Frontal cortex (tissue), 4 donors: ENCODE measurements at places on chromosomes 11 and 22.

DNA sequence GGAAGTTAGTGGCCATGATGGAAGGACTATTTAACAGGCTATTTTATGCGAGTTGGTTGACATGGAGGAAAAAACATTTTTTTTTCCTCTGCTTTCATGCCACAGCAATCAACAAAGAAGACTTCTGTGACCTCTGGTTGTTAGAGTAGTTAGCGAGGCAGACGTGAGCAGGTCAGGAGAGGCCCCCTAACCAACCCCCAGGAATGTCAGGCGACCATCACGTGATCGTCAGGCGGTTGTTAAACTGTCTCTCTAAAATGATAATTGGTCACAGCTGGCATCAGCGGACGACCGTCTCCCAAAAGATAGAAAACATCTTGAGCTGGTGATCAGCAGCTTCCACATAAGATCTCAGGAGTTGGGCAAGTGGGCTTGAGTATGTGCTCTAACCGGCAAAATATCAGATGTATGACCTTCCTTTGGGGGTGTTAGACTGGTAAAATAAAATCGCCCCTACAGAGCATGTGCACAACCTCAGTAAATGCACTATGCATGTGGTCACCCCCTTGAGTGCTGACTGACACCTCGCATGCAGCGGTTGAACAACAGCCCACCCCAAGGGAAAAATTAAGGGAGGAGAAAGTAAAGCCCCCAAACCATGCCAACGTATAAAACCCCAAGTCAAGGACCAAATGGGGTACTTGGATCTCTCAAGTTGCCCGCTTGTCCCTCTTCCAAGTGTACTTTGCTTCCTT, 20.9 kb upstream of the NARS2 start:
- DNase-seq = no peak

DNA sequence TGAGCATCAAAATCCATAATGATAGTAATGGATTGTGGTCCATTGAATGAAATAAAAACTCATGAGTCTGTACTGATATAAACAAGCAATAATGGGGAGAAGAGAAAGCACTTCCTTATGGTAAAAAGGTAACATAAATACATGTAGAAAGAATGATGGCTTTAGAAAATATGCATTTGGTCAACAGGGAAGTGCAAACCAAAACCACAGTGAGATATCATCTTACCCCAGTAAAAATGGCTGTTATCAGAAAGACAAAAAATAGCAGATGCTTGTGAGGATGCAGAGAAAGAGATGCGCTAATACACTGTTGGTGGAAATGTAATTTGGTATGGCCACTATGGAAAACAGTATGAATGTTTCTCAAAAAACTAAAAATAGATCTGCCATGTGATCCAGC, 6.9 kb upstream of the MMP20 start:
- no peak for DNase-seq

- no peak for DNase-seq
Observed at GRCh38 chr11:19027829-19028595, 32.5 kb downstream of the MRGPRX2 start.

DNA sequence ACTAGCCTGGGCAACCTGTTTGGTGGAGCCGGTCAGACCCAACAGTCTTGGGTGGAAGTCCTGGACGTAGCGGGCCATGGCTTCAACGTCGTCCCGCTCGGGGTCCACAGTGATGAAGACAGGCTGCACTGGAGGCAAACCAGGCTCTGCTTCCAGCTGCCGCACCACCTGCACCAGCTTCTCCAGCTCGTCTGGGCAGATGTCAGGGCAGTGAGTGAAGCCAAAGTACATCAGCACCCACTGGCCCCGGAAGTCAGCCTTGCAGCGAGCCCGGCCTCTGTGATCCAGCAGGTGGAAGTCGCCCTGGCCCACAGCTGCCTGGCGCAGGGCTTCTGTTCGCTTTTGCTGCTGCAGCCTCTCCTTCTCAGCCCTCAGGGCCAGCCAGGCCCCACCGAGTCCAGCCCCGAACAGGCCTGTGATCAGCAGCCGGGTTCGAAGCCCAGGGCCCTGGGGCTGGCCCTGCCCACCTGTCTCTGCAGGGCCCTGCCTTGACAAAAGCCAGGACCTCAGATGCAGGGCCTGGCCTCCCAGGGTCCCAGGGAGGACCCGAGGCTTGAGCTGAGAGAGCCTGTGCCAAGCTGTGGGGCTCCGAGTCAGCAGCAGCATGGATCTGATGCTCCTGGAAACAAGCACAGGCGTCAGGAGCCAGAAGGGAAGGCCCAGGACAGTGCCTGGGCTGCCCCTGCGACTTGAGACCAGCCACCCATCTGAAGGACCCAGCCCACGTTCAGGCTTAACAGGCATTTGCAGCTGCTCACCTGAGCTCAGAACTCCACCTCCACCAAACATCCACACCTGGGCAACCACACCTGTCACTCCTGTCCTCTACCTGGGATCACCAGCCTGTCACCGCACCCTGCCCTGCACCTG, 1.4 kb downstream of the SCO2 start:
- DNase-seq = no peak

DNA sequence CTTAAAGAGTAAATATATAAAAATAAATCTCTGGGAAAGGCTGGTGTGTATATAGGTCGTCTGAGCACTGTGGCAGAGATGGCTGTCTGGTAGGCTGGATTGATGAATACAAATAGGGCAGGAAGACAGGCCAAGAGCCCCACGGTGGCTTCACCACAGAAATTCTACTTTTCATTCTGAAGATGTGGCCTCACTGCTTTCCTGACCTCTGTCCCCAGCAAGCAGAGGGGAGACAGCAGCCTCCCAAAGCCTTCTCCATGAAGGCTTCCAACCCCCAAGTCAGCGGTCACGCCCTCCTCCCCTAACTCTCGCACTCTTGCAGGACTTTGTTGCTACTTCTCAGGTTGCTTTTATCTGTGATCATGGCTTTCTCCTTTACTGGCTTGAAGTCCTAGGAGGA, 10.6 kb upstream of the KCNJ1 start:
- DNase-seq = no peak

- peak; percentile 98 for DNase-seq
Observed at GRCh38 chr22:30386960-30387827, at the start of gene RNF215. Gene RNF215 (minus strand): TSS chr22:30387411. CDS start chr22:30387313, 98 bp downstream.

DNA sequence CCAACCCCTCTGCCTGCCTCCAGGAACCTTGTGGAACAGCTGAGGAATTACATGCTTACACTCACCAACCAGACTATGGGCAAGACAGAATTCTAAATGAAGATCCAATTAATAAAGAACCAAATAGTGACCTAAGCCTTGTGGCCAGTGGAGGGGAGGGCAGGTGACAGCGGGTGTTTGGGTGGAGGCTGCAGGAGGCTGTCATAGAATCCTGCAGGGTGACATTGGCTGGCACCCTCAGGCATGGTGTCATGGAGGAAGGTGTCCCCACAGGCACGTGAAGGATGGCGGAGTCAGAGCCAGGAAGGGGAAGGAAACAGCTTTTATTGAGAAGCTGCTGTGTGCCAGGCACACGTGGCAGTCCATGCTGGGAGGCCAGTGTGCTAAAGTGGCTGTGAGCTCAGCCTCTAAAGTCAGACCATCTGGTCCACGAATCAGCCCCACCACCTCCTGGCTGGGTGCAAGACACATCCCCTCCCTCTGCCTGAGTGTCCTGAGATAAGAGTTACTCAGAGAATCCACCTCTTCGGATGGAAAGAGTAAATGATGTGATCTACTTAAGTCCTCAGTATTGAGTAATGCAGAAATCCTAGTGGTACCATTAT, 8.7 kb downstream of the MYO18B start:
- no peak for DNase-seq

DNA sequence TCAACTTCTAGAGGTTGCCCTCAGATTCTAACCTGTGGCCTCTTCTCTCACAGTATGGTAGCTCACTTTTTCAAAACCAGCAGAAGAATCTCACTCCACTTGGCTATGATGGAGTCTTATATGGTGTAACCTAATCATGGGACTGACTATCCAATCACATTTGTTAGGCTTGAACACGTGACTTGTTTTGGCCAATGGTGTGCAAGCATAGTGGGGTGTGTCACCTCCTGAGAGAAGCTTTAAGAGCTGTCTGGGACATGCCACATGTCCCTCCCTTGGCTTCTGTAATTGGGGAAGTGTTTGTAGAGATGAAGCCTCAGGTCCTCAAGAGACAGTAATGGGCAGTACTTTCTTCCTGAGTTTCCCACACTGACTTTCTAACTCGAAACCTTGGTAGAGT, 12.8 kb upstream of the SMIM38 start:
- DNase-seq = no peak
